ENCODE measurements at places on chromosomes 7 and 10.

GRCh38 chr7:82375713-82376112, 67.9 kb downstream of the CACNA2D1 start:
- no peak for DNase-seq

- DNase-seq = peak; percentile 70
These were observed 562 bp downstream of the GRK5 start for GRCh38 chr10:119207713-119208552.

GRCh38 chr10:79377557-79378382, 30.5 kb downstream of the PPIF start:
- DNase-seq = no peak

DNA sequence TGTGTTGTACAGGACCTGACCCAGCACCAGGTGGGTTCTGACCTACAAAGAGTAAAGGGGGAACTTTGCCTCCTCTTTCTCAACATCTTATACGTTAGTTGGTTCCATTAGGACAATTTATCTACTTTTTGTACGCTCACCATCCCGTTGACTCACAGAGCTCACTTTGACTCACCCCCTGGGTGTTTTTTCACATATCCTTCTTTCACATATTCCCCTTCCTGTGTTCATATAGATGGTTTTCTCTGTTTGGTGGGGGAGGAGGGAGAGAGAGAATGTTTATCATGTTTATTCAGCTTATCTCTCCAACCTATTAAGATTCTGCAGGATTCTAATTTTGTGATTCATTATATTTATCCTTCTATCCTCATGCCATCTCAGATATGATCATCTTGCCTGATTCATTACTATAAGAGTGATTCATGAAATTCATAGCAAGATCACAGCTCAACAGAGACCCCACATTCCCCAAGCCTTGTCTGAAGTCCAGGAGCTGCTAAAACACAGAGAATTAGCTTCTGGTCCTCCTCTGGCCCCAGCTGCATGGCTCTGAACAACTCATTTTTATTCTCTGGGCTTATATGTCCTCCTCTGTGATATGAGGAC, 37.2 kb downstream of the PRSS2 start:
- no peak for DNase-seq

GRCh38 chr10:84743483-84743882, 415.1 kb downstream of the CCSER2 start:
- peak; percentile 40 for DNase-seq

DNA sequence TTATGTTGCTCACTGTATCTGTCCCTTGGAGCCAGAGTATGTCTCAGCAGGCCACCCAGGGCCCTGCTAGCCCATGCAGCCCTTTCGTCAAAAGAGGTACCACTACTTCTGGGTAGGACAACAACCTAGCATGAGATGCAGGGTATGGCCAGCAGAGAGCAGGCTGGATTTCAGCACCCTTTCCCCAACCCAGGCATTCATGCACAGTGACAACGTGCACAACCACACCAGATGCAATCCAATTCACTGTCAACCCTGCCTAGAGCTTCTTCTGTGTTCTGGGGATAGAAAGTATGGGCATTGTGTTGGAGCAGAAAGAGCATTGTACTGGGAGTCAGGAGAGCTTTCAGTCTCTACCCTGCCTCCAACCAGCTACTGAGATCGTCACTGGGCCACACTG, 37.9 kb downstream of the JAZF1 start:
- DNase-seq = peak; percentile 64

DNA sequence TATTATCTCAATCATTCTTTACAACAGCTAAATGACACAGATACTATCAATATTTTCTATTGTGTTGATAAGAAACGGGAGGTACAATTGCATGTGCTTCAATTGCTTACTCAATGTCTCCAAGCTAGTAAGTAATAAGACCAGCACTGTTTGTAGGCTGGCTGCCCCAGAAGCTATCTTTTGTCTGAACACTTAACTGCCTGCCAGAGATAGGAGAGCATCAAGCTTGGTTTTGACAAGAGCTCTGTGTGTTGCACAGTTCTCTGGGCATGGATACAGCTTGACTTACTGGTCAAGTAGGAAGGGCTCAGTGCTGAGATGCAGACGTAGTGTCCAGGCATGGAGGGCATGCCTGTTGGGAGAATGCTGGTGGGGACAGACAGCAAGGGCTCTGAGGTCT, 26.3 kb upstream of the CAPZA2 start:
- DNase-seq = no peak

GRCh38 chr10:58311026-58311425, 23.8 kb upstream of the UBE2D1 start:
- DNase-seq = no peak

- DNase-seq = no peak
These were observed 49.5 kb upstream of the RSU1 start for GRCh38 chr10:16866541-16867275.

DNA sequence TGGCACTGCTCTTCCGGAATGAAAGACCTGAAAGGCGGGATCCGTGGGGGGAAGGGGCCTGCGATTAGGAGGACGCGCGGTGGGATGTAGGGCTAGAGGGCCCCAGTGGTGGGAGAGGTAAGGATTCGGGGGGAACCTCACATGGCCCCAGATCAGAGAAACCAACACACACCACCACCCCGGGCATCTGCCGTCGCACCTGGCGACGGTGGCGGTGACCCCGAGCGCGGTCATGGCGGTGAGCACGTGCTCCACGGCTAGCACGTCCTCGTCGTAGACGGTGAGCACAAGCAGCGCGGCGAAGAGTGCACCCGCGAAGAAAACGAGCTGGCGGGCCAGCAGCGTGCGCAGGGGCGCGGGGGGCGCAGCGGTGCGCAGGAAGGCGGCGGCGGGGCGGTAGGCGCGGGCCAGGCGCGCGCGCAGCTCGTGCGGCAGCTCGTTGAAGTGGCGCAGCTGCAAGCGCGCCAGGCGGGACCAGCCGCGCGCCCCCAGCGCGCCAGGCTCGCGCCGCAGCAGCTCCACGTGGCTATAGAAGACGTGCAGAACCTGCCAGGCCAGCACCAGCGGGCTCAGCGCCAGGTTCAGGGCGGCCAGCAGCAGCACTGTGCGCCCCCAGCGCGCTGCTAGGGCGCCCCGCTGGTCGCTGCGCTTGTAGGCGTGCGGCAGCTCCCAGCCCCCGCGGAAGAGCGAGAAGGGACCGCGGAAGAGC, 5.7 kb downstream of the ATG9B start:
- no peak for DNase-seq

DNA sequence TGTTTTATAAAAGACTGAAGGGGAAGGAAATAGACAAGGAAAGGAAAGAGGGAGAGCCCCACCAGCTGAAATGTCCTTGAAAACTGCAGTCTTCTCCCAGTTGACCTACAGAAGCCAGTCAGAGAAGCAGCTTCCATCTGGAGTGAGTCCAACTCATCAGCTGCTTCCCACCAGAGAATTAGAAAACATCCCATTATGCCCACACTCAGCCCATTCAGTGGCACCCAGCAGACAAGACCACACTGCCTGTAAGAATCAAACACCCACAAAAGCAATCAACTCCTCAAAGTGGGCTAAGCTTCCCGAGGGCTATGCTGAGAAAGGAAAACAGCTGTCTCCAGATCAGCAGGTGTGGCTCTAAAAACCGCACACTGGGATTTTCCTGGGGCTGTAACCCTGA, 29.6 kb upstream of the TMEM213 start:
- DNase-seq = no peak

DNA sequence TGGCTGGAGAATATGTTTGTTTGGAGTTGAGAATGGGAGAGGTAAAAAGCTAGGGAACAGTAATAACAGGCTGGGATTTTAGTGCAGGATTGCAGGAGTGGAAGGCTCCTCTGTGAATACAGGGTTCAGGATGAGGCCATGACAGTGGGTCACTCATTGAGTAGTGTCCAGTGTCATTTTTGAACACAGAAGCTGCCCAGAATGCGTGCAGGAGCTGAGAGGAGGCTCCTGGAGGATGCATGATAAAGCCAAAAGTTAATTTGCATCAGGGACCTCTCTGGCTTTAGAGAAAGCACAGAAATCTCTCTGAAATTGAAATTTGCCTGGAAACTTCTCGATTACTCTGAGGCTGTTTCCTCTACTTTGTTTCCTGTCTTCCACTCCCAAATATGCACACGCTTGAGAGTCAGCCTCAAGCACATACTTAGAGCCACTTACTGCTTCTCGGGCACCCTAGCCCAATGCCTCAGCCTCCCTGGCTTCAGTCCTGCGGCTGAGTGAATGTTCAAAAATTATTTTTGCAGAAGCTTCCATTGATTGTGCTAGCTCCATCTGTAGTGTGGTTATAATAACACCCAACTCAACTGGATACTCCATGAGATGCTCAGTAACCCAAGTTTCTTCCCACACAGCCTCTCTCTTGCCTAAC, 1.8 kb upstream of the GALNT17 start:
- no peak for DNase-seq

DNA sequence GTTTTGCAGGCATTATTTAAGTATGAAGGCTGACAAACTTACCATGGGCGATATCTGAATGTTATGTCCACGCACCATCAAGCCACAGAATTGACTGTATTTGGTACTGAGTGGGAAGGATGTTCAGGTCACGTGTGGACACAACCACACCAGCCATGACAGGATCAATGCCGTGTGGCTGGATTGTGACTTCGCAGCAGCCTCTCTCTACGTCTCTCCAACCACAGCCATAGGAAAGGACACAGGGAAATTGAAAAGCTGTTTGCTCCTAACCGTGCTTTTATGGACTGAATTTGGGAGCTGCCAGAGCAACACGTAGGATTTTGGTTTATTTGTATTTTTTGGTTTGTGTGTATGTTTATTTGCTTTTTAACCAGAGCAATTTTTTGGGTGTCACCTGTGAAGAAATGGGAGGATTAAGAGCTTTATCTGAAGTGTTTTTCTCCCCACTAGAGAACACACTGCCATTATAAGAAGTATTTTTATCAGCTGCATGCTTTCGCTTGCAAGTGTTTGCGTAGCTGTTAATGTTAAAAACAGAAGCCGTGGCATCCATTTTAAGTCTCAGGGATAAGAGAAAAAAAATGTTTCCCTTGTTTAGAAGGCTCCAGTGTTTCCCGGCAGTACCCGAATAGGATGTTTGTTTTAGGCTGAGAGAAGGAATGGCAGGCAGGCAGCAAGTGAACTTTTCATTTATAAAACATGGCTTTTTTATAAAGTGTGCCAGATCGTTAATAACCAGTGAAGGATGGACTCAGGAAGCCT, 401.1 kb upstream of the NFE2L3 start:
- DNase-seq = no peak

- no peak for DNase-seq
These were observed 5.0 kb upstream of the FUOM start for GRCh38 chr10:133362846-133363245.

DNA sequence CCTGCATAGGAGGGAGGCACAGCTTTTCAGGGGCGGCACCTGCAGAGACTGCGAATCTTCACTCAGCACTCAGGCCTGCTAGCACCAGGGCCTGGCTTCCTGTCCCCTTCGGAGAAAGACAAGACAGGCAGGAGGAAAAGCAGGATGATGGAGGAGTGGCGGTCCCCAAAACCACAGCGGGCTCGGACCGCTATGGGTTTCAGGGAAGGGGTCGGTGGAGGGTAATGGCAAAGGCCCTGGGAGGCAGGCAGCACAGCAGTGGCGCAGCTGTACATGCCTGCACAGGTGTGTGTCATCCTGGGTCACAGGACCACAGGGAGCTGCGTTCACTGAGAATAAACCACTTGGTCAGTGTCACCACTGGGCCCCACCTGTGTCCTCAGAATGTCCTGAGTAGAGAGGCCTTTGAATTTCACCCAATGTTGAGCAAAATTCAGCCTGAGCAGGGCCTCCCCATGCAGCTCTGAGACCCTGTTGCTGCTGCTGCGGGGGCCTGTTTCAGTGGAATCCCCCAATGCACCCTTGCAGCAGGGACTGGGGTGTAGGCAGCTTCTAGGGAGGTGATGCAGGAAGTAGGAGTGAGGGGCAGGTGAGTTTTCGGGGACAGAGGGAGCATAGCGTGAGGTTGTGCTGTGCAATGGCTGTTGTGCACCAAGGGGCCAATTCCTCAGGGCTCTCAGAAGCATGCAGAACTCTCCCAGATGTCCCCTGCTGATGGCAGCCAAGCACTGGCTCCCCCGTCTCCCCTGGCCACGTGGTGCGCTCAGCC, 90.6 kb upstream of the PPP2R2D start:
- no peak for DNase-seq

DNA sequence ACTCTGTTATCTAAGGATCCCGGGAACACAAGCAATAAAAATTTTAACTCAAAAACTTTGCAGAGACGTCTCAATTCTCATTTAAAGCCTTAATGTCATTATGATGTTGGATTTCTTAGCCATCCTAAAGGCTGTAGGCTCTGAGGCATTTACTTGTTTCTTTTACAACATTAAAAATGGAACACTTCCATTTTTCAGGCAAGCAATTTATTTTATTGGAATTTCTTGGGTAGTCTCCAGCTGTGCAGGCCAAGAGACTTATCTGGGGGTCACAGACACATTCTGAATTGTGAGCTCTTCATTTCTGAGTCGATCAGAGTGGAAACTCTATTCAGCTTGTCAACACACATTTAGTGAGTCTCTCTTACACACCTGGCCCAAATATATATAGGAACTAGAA, 48.0 kb upstream of the KIF5B start:
- DNase-seq = no peak

GRCh38 chr7:144086730-144087129, 652 bp downstream of the OR2A12 start:
- no peak for DNase-seq

- DNase-seq = no peak
These were observed 80.7 kb upstream of the DUSP5 start for GRCh38 chr10:110416776-110417711.

- DNase-seq = no peak
These were observed 41.2 kb downstream of the CALML3 start for GRCh38 chr10:5565671-5566581.

- DNase-seq = no peak
These were observed 4.6 kb upstream of the C10orf95 start for GRCh38 chr10:102455893-102456471.

GRCh38 chr10:70744617-70745143, 40.5 kb downstream of the TBATA start:
- DNase-seq = no peak

DNA sequence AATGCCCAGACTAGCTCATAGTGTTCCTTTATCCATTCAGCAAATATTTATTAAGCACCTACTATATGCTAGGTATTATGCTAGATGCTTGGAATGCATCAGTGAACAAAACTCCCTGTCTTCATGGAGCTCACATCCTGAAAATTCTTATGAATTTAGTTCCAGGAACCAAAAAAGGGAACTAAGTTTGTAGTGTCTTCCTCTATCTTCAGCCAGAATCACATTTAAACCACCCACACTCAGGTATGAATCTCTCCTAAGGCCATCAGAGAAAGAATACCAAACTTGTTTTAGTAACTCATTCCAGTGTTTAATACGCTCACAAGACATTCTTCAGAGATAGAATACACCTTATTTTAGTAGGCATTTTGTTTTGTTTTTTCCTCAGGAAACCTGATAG, 10.1 kb upstream of the EGR2 start:
- no peak for DNase-seq
